ENCODE measurements at places on chromosomes 6 and 20.

GRCh38 chr6:22099923-22100322 lies 196.9 kb downstream of the PRL start:
- no peak for DNase-seq

DNA sequence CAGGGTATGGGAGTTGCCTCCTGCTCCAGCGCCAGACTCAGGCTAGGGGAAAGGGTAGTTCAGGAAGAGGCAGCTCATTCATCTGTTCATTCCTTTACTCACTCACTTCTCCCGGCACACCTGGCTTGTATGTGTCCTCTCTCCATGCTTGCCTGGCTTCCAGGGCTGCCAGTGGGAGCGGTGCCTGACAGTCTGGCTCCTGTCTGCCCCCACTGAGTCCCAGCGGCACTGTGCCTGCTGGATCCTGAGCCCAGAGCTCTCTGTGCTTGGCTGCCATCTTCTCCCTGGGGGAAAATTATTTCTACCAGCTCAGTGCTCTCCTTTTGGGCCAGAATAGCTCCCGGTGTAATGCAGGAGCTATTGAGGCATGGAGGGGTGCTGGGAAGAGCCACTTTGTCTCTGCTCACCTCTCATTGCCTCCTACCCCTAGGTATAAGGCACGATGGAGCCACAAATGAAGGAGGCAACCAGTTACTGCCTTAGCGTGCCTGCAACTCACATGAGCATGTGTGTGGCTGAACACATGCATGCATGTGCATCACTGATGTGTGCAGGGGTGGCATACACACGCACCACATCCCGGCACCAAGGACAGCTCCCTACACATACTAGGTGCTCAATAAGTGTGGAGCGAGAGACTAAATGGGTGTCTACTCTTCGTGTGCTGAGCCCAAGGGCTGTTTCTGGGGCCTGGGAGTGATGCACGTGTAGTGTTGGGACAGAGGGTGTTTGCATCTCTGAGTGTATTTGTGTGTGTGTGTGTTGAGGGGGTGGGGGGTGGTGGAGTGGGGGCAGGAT lies 46.6 kb downstream of the CDH22 start:
- no peak for DNase-seq

- DNase-seq = no peak
These were observed 135.3 kb downstream of the SOBP start for GRCh38 chr6:107625264-107625663.

- no peak for DNase-seq
These were observed 73.6 kb upstream of the PHACTR3 start for GRCh38 chr20:59530782-59531181.

DNA sequence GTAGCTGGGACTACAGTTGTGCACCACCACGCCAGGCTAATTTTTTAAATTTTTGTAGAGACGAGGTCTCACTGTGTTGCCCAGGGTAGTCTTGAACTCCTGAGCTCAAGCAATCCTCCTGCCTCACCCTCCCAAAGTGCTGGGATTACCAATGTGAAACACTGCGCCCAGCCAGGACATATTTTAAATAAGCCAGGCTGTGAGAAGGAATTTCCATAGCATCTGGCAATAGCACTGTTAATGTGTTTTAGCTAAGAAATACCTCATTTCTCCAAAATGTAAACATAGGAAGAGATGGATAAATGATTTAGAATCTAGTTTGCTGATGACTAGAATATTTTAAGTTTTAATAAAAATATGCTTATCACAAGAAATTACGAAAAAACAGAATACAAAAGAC lies 27.0 kb upstream of the SLA2 start:
- no peak for DNase-seq

DNA sequence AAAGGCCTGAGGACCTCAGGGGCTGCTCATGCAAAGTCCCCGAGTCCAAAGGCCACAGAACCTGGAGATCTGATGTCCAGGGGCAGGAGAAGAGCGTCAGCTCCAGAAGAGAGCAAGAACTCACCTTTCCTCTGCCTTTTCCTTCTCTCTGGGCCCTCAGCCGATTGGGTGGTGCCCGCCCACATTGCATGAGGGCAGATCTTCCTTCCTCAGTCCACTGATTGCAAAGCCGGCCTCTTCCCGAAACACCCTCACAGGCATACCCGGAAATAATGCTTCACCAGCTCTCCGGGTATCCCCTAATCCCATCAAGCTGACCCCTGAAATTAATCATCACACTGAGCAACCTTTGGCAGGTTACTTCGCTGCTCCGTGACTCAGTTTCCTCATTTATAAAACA lies 33.4 kb downstream of the SPDEF start:
- no peak for DNase-seq

GRCh38 chr6:166599205-166599604 lies 12.7 kb upstream of the RAMACL start:
- no peak for DNase-seq

DNA sequence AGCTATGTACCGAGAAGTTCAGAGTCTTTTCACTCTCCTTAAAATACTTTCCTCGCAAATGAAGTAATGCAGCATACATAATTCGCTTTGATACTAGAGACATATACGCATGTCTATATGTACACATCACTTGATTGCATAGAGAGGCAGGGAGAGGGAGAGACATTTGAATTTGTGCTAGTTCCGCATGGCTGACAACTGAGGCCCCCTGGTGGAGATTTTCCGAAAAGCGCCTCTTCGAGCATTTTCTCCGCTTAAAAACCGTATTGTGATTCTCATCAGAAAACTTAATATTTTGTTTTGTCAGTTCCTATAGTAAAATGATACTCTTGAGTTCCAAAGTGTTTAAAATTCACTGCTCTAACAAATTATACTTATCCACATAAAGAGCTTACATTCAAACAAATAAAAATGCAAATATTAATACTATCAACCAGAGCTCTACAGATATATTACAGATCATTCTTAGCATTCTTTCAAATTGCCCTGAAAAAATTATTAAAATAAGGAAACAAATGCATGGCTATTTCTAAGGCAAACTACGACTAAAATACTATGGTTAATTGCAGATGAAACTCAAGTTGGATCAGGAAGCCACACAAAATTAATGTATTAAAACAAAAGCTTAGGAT lies 637 bp downstream of the MYLK4 start:
- peak; percentile 77 for DNase-seq

- no peak for DNase-seq
These were observed 819 bp upstream of the MTRF1L start for GRCh38 chr6:153003366-153003690.

DNA sequence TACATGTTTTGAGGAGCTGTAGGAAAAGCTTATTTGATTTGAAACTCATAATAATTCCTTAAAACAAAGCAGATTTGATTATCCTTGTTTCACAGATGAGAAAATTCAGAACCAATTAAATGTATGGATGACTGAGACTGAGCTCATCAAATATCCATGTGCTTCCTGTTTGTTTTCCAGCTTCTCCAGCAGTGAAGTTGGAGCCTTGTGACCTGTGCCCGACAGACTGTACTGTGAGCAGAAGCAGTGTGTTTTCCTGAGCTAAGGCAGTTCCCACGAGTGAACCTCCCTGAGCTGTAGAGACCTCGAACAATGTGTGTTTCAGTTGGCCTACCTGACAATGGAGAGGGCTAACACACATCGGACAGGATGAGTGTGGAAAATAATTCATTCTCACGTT lies 599.5 kb upstream of the NRSN1 start:
- DNase-seq = no peak

- no peak for DNase-seq
These were observed 10.0 kb upstream of the TBC1D20 start for GRCh38 chr20:472137-472846.

- no peak for DNase-seq
These were observed 26.9 kb downstream of the BFSP1 start for GRCh38 chr20:17504066-17504897.

DNA sequence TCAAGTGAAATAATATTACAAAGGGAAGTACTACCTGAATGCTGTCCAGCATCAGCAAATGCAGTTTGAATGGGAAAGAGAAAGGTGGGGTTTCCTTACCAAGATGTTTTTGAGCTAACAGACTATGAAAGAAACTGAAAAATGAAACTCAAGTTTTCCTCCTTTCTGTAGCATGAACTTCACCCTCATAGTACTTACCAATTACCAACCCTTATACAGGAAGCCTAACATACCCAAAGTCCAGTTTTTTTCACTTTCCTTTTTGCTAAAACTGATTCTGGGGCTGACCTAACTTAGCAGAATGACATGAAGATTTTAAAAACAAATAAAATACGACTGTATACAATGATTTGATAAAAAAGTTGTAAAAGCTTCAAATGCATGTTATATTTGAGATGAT lies 5.2 kb downstream of the ZNFX1 start:
- DNase-seq = no peak

- DNase-seq = no peak
These were observed 224.3 kb downstream of the ERMARD start for GRCh38 chr6:169975701-169976100.

GRCh38 chr6:132661906-132662305 lies 2.9 kb upstream of the TAAR1 start:
- DNase-seq = no peak

DNA sequence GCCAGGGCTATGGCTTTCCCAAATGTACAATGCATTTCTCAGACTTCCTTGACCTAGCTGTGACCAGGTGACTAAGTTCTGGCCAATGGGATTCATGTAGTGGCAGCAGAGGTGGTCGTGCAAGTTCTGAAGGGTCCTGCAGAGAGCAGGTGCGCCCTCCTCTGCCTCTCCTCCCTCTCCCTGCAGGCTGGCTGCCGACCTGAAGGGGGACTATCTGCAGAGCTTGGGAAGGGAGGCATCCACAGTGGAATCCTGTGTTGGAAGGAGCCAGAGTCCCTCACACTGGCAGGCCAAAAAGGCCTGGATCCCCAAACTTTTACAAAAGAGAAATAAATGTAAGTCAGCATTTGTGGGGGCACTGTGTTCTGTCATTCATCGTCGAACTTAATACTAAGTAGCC lies 66.6 kb downstream of the CDH26 start:
- DNase-seq = no peak

GRCh38 chr20:50538276-50538675 lies 28.1 kb downstream of the PTPN1 start:
- DNase-seq = no peak

DNA sequence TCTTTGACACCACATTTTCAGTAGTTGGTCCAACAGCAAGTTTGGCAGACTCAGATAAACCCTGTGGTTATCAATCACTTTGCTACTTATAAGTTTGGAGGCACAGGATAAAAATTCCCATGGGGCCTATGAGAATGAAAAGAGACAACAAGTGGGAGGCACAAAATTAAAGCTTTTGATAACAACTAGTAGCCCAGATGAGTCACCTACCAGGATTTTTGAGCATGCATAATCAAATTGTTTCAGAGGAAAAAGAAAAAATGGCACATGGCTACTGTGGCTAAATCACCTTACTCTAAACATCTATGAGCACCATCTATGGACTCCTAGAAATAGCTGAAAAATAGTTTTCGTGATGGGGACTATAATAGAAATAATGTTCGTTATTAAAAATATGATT lies 40.8 kb upstream of the BMP5 start:
- DNase-seq = no peak

DNA sequence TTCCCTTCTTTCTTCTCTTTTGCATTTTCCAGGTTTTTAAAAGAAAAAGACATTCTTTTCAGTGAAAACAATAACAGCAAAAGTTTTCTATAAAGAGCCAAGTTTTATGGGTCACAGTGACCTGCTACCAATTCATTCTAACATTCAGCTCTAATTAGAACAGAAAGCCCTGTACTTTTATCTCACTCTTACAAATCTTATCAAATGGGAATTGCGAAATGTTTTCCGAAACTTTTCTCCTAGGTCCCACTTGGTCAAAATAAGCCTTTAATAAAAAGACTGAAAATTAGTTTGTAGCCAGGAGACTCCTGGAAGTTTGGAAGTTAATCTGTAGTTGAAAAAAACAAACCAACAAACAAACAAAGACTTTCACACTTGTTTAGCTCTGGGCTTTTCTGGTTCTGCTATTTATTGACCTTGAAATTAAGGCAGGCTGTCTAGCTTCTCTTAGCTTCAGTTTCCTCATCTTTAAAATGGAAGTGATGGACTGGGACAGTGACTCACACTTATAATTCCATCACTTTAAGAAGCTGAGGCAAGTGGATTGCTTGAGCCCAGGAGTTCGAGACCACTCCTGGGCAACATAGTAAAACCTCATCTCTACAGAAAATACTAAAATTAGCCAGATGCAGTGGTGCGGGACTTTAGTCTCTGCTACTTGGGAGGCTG lies 613.5 kb upstream of the CDH4 start:
- DNase-seq = no peak

GRCh38 chr6:113859349-113860180 lies 2.4 kb downstream of the MARCKS start:
- DNase-seq = no peak

DNA sequence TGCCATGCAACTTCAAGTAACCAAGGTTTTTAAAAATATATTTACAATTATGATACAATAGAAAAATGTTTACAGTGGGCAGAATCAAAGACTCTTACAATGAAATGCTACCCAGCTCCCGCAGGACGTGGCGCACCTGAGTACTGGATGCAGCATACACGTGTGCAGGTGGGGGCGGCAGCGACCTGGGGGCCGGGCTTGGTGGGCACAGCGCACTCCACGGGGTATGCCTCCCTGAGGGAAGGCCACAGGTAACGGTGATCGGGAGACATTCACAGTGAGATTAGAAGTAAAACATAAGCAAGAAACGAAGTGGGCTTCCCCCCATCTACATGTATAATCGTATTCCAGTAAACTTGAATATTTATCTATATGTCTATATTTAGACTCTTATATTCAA lies 54.2 kb downstream of the WDR27 start:
- no peak for DNase-seq

DNA sequence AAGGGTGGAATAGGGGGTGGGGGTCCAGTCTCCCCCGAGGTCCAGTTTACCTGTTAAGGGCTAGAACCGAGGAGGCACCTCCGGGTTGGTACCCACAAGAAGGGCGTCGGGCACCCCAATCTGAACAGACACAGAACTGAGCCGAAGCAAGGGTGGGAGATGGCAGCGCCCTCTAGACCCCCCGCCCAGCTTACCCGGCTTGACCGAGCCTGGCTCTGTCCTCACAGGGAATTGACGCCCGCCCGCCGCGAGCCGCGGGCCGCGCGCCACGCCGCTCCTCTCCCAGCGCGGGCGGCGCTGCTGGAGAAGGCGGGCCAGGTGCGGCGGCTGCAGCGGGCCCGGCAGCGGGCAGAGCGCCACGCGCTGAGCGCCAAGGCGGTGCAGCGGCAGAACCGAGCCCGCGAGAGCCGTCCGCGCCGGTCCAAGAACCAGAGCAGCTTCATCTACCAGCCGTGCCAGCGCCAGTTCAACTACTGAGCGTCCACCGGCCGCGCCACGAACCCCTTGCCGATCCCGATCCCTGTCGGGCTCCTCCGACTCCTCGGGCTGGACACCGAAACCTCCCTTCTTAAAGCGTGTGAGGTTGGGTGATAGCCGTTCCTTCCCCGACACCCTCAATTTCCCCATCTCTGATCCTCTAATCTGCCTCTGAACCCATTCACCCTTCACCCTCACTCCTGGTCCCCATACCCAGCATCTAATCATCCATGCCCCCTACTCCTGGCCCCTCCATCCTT lies 5.9 kb downstream of the TP53INP2 start:
- peak; percentile 75 for DNase-seq

- DNase-seq = no peak
These were observed 21.6 kb downstream of the RNF8 start for GRCh38 chr6:37375376-37375775.

Measured in stimulated activated CD4-positive, alpha-beta T cell treated with anti-CD3 and anti-CD28 coated beads, Interleukin-2, amount 100 ng/mL, for 24 hours (primary cell).